ENCODE measurements at places on chromosomes 12 and 14.

GRCh38 chr12:77060883-77061240 is 4.5 kb downstream of the E2F7 start:
- H3K27me3 ChIP-seq = peaks cover 5% of the 10 kb centered on the region
- no peak overlapping the region for H3K4me3 ChIP-seq
- peaks cover 13% of the 10 kb centered on the region for H3K4me1 ChIP-seq
- DNase-seq = no peak
- H3K27ac ChIP-seq = no peak overlapping the region

DNA sequence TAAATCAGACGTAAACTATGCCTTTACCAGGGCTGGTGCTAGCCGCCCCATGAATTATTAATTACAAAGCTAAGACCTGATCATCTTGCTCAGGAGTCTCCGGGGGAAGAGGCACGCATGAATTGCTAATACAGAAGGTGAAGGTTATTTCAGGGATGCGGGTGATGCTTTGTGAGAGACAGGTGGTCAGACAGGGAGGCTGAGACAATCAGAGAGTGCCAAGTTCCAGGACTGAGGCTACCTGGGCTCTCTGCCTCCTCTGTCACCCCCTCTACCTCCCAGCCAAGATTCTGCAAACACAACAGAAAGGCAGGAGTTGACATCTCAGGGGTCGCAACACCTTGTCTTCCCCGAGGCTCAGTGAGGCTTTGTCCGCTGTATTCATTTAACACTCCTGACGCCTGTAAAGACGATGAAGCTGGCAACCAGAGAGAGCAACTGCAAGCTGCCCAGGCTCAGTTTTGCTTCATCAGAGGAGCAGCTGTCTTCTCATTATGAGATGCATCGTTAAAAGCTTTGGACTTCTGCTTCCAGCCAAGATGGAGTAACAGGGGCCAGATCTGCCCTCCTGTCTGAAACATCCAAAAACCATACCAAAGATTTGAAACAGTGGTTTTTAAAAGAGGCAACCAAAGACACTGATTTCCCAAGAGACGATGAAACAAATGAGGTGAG is 46.6 kb downstream of the PRIMA1 start:
- H3K36me3 ChIP-seq = no peaks in the 10 kb centered on the region
- no peaks in the 10 kb centered on the region for H3K4me1 ChIP-seq
- no peak for DNase-seq
- no peak overlapping the region for H3K4me3 ChIP-seq

GRCh38 chr14:29220566-29220965 is 454.0 kb downstream of the FOXG1 start:
- no peak for DNase-seq
- H3K4me1 ChIP-seq = no peaks in the 10 kb centered on the region
- H3K36me3 ChIP-seq = no peaks in the 10 kb centered on the region
- no peak overlapping the region for H3K27ac ChIP-seq
- H3K27me3 ChIP-seq = no peaks in the 10 kb centered on the region

- H3K36me3 ChIP-seq = no peaks in the 10 kb centered on the region
- no peaks in the 10 kb centered on the region for H3K4me1 ChIP-seq
- H3K27me3 ChIP-seq = no peaks in the 10 kb centered on the region
- no peak overlapping the region for H3K4me3 ChIP-seq
These were observed 275.1 kb downstream of the NRXN3 start for GRCh38 chr14:78445275-78445674.

- no peaks in the 10 kb centered on the region for H3K27me3 ChIP-seq
- H3K27ac ChIP-seq = peak overlapping the region; percentile 54
- peak overlapping the region; percentile 73 for H3K4me3 ChIP-seq
- H3K36me3 ChIP-seq = no peaks in the 10 kb centered on the region
- peaks cover 19% of the 10 kb centered on the region for H3K4me1 ChIP-seq
- peak; percentile 68 for DNase-seq
These were observed 903 bp upstream of the NT5DC3 start for GRCh38 chr12:103841690-103842584.

DNA sequence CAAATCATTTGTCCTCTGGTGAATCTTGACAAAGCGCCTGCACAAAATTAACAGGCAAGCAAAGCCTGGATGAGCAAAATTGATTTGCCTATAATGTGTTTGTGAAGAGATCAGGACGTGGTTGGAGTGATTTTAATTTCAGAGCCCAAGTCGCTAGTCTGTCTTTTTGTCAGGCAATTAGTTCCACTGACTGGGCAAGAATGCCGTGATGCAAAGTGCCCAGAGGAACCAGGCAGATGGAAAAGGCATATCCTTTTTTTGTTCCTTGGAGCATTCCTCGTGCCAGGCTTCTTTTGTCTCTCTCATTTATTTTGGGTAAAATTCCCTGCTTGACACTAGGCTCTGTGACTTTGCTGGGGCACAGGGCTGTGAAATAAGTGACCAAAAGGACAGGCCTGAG is 65.9 kb upstream of the CCDC198 start:
- no peak overlapping the region for H3K27ac ChIP-seq
- no peak overlapping the region for H3K4me3 ChIP-seq

GRCh38 chr12:70246580-70246979 is 3.3 kb downstream of the CNOT2 start:
- no peaks in the 10 kb centered on the region for H3K27me3 ChIP-seq
- DNase-seq = no peak
- H3K4me1 ChIP-seq = peaks cover 66% of the 10 kb centered on the region
- H3K4me3 ChIP-seq = no peak overlapping the region
- no peak overlapping the region for H3K27ac ChIP-seq

- no peak overlapping the region for H3K27ac ChIP-seq
- peaks cover 49% of the 10 kb centered on the region for H3K4me1 ChIP-seq
- H3K4me3 ChIP-seq = no peak overlapping the region
- no peaks in the 10 kb centered on the region for H3K36me3 ChIP-seq
- no peak for DNase-seq
- no peaks in the 10 kb centered on the region for H3K27me3 ChIP-seq
These were observed 75.6 kb downstream of the MED13L start for GRCh38 chr12:116201908-116202307.

- no peaks in the 10 kb centered on the region for H3K36me3 ChIP-seq
- no peak overlapping the region for H3K4me3 ChIP-seq
- DNase-seq = no peak
- no peaks in the 10 kb centered on the region for H3K27me3 ChIP-seq
- peaks cover 2% of the 10 kb centered on the region for H3K4me1 ChIP-seq
These were observed 10.1 kb downstream of the SMCO2 start for GRCh38 chr12:27456618-27457017.
